Esophagus muscularis mucosa (tissue), 4 donors: ENCODE measurements at places on chromosomes 6 and 20. TPM values are rescaled to one million over a fixed set of nuclear protein-coding genes. Genes with fewer than 3 reads are reported as not detected.

GRCh38 chr6:111725446-111726112 is 119.9 kb upstream of the TRAF3IP2 start:
- no peak for DNase-seq

GRCh38 chr6:79525272-79526100 is 11.7 kb downstream of the LCA5 start:
- no peak for DNase-seq

GRCh38 chr6:41079080-41079479 is 6.3 kb downstream of the NFYA start:
- DNase-seq, result no peak

DNA sequence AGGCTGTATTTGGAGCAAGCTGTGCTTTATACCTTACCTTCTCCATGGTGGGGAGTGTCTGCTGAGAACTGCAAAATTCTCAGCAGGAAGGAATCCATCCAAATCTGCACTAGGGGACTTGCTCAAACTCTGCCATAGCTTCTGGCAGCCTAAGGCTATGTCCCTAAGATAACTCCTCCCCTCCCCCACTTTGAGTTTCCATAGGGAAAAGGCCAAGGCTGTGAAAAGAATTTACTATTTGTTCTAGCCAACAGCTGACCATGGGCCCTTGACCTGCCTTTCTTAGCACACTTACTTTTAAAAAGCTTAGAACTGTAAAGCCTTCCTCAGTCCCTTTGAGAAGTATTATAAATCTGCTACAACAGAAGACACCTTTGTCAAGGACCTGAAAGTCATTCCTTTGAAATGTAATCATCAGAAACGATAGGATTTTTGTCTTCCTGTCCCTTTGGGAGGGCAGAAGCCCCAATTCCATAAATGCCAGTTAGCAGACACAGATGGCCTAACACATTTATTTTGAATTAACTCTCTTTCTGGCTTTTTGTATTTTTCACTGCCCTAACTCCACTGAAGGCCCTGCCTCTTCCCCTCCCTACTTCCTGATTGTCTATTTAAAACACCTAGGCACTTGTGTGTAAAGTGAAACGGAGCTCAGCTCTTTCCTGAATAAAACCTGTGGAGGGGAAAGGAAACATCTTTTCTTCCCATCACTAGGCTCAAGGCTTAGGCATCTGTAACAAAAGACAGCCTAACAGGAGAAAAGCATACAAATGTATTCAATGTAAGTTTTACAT is 157.1 kb downstream of the AKAP7 start:
- no peak for DNase-seq

DNA sequence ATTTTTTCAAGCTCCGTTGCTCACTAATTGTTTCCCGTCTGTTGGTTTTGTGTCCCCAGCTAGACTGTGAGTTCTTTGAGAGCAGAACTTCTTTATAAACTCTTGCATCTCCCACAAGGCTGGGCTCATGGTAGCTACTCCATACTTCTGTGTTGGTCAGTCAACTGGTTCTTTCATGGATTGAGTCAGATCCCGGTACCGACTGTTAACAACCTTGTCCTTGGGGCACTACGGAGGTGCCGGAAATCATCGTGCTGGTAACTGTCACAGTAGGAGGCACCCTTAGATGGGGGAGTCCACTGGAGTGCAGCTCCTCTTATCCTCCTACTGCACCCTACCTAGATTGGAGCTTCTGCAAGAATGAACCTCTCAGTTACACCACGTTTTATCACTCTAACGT is 8.6 kb upstream of the STX16 start:
- no peak for DNase-seq

GRCh38 chr20:35279533-35280174 is 1.7 kb upstream of the MMP24OS start:
- no peak for DNase-seq

DNA sequence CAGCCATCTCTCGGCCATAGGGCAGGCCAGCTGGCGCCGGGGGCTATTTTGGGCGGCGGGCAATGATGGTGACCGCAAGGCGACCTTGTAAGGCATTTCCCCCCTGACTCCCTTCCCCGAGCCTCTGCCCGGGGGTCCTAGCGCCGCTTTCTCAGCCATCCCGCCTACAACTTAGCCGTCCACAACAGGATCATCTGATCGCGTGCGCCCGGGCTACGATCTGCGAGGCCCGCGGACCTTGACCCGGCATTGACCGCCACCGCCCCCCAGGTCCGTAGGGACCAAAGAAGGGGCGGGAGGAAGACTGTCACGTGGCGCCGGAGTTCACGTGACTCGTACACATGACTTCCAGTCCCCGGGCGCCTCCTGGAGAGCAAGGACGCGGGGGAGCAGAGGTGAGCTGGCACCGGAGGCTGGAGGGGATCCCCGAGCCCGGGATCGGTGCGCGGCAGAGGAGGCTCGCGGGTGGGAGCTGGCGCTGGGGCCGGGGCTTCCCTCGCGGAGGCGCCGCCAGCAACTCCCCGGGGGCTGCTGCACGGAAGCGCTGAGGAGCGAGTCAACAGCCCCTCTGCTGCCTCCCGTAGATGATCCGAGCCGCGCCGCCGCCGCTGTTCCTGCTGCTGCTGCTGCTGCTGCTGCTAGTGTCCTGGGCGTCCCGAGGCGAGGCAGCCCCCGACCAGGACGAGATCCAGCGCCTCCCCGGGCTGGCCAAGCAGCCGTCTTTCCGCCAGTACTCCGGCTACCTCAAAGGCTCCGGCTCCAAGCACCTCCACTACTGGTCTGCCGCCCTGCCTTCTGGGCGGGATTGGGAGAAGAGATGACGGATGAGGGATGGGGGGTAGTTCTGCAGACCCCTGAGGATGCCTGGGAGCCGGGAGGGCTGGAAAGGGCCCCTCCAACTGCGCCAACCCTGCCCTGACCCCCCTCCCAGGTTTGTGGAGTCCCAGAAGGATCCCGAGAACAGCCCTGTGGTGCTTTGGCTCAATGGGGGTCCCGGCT is at the start of the genes CTSA and NEURL2:
Gene CTSA (plus strand): TSS at position 351 of the 999 bp plus-strand sequence. CDS start 234 bp downstream, at position 585.
Gene NEURL2 (minus strand): TSS at position 224 of the 999 bp plus-strand sequence. CDS start 217 bp downstream, at position 7.
- peak; percentile 98 for DNase-seq

GRCh38 chr6:38095054-38095453 is 275.5 kb downstream of the ZFAND3 start:
- no peak for DNase-seq

DNA sequence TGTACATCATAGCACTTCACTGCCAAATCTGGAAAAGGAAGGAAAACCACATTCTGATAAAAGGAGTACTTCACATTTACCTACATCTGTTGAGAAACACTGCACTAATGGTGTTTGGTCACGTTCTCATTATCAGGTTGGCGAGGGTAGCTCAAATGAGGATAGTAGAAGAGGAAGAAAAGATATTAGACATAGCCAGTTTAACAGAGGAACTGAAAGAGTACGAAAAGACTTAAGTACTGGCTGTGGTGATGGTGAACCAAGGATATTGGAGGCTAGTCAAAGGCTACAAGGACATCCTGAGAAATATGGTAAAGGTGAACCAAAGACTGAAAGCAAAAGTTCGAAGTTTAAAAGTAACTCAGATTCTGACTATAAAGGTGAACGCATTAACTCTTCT is 32.0 kb upstream of the GJA10 start:
- DNase-seq, result no peak

DNA sequence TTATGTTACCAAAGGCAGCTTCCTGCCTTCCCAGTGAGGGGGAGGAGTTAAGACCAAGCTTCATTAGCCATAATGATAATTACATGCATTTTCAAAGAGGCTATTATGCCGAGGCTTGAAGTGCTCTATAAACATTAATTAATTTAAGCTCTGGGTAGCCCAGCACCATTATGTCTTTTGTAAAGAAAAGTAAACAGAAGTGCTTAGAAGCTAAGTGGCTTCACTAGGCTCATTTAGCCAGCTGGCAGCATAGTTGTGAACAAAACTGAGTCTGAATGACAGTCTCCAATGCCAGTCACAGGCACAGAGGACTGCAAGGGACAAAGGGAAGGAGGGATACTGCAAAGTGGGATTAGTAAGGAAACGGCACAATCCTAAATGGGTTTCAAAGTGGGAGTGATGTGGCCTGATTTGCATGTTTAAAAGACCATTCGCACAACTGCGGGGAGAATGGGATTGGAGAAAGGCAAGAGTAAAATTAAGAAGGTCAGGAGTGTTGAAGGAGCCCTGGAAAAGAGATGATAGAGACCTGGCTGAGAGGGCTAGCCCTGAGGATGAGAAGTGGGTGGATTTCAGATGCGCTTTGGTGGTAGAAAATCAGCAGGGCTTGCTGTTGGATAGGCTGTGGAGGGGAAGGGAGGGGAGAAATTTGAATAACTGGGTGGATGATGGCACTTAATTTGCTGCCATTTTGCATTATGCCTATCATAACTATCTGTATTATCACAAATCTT is 20.1 kb upstream of the ISM1 start:
- DNase-seq, result no peak

DNA sequence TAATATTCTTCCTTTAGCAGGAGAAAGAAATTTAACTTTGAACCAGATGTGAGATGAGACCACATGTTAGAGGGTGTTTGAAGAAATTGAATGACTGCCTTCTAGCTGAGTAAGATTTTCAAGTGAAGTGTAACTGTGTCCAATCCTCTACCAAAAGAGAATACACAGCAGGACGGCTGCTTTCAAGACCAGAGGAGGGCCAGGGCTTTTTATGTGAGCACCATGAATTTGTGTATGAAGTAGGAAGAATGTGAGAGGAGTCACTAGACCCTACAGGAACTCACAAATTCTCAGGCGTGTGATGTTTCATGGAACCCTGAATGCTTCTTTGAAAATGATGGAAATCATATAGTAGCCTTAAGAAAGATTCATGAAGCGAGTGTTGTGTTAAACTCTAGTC is 56.8 kb upstream of the SPACA1 start:
- no peak for DNase-seq

Gene PTCRA
- not detected for total RNA-seq

Gene DCBLD1
- 11.6 TPM for total RNA-seq

Gene KHDC1L
- 0.83 TPM for total RNA-seq

Gene NUP153
- total RNA-seq, result 28.4 TPM

Gene LSM14B
- 26.2 TPM for total RNA-seq

Gene RALGAPB
- total RNA-seq, result 36.2 TPM
